ENCODE measurements at places on chromosomes 16 and 17. TPM values are rescaled to one million over a fixed set of nuclear protein-coding genes. Genes with fewer than 3 reads are reported as not detected.

DNA sequence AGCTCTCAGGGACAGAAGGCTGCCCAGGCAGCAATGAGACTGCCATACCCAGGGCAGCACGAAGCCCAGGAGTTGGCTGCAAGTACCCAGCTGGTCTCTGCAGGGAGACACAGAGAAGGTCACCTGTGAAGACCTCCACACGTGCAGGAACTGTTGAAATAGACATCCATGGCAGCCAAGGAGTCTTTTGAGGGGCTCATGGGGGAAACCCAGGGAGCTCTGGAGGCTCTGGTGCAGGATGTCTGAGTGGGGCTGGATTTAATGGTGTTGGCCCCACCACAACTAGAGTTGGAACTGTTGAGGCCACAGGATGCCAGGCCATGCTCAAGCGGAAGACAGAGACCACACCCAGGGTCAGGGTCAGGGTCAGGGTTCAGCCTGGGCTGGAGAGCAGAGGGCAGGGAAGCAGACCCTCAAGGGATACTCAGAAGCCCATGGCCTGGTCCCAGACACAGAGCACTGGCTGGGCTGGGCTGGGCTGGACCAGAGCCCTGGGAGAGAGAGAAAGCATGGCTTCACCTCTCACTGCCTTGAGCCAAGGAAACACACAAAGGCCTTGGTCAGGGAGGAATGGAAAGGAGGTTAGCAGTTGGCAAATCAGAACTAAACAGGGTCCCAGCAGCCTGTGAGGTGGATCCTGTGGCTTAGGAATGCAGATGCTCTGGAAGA lies 21.4 kb downstream of the PITPNM3 start:
- peak; percentile 40 for DNase-seq

DNA sequence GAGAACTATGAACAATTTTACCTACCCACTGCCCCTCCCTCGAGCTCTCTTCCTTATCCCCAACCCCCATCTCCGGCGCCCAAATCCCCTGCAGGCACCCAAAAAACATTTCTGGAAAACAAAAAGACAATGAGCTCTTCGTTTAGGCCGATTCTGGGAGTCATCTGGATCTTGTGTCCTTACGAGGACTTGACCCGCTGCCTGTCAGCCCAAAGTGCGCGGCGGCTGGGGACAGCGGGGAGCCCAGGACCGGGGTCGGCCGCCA lies 524 bp downstream of the STRADA start:
- DNase-seq = no peak

Gene HOXB6
- total RNA-seq = 6.7 TPM

Gene TBC1D3H
- total RNA-seq = not detected
